ENCODE measurements at places on chromosomes 6 and 20. TPM values are rescaled to one million over a fixed set of nuclear protein-coding genes. Genes with fewer than 3 reads are reported as not detected.

DNA sequence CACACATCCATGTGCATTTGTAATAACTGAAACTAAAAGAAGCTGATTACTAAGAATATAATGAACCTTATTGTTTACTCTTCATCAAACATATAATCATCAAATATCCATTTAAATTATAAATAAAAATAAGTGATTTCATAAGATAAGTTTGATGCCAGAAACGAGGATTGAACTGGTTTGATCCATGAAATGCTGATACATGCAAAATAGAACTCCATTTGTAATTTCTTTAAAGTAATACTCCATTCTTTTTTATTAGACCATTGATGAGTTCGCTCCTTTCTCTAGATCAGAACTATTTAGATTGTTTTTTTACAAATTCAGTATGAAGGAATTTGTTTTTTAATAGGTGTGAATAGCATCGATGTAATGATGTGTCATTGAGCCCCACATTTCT is 57.6 kb downstream of the EYS start:
- no peak for ATAC-seq

GRCh38 chr6:10404107-10404798 is 10.6 kb downstream of the TFAP2A start:
- ATAC-seq, result peak; percentile 93

DNA sequence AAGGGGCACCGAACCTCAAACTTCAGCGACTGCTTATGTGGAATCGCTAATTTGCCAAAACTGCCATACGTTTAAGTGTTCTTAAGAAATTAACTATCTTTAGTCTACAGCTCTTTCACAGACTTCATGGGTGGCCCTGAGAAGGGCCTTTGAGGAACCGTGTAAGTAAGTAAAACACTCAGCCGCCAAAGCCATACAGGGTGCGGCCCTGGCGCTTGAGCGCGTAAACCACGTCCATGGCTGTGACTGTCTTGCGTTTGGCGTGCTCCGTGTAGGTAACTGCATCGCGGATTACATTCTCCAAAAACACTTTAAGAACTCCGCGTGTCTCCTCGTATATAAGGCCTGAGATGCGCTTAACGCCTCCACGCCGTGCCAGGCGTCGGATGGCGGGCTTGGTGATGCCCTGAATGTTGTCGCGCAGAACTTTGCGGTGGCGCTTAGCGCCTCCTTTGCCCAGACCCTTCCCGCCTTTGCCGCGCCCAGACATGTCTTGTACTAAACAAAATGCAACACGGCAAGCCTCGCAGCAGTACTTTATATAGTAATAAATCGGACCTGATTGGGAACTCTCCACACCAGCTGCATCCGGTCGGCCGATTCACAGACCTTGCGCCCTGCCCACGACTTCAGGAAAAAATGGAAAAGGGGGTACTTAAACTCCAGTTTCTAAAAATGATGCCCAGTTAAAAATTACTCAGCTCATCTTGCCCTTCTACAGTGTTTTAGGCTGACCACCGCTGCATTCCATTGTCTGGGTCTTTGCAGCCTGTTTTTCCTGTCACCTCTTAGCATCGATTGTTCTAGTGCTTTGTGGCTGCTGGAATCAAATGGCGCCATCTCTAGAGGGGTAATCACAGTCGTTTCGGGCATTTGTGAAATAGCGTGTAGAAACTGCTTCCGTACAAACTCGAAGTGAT is 38.9 kb downstream of the OR2B2 start:
- ATAC-seq, result peak; percentile 76

DNA sequence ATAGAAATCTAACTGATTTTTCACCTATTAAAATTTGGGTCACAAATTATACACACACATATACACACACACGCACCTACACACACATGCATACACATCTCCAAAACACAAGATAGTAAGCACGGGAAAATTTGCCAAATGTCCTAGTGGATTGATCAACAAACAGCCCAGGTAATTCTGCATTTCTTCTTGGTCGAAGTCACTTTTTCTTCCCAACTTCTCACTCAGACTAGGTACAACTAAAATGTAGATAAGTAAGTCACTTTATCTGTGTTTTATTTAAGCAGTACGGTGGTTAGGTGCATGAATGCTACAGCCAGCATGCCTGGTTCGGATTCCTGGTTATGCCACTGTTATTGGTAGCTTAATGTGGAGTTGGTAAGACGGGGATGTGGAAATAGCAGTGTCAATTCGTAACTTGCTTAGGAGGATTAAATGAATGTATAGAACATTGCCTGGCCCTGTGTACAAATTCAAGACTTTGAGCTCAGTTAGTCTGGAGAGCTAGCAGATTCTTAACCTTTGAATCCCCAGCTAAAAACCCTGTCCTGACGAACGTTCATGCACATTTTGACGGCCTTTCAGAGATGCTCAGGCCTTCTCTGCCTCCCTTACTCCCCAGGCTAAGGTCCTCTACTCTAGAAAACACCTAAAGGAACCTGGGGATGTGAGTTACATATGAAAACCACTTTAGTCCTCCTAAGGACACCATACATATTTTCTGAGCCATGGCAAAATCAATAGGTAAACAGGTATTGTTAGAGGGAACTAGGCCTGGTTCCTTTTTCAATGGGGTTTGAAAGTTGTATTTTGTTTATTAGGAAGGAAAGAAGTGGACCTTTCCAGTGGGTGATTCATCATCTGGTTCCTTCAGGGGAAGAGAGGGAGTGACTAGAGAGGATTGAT is 50.9 kb downstream of the CYP24A1 start:
- no peak for ATAC-seq

GRCh38 chr6:75830959-75831885 is 82.2 kb downstream of the MYO6 start:
- ATAC-seq, result peak; percentile 83

DNA sequence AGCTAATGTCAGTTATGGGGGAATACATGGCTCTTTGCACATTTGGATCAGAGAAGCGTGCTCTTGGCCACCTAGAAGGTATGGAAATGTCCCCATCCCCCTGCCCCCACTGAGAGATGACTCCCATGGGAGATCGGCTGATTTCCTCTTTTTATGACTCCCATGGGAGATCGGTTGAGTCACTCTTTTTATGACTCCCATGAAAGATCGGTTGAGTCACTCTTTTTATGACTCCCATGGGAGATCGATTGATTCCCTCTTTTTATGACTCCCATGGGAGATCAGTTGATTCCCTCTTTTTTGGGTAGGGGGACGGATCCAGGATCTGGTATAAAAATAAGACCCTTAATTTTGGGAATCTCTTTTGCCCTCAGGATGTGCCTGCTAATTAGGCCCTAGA is 10.3 kb upstream of the TAAR9 start:
- no peak for ATAC-seq

DNA sequence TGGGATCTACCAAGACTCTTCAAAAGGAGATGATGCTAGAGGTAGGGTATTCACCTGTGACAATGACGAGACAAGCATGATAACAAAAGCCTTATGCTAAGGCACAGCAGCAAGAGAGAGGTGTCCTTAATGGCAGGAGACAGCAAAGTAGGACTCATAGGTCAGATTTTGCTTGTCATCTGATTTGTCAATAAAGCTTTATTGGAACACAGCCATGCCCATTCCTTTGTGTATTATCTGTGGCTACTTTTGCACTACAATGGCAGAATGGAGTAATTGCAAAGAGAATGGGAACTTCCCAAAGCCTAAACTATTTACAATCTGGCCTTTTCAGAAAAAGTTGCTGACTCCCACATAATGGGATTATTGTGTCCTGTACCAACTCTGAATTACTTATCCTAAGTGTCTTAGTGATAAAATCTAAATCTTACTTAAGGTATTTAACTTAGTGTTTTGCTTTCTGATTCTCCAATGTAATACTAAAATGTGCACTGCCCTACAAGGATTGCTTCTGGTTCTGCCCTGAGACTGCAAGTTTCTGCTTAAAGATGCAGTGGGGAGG is 221.6 kb downstream of the CDC5L start:
- ATAC-seq, result no peak

GRCh38 chr6:83307849-83308248 is 114.7 kb downstream of the RWDD2A start:
- no peak for ATAC-seq

GRCh38 chr6:68947721-68948120 is 312.6 kb downstream of the ADGRB3 start:
- no peak for ATAC-seq

DNA sequence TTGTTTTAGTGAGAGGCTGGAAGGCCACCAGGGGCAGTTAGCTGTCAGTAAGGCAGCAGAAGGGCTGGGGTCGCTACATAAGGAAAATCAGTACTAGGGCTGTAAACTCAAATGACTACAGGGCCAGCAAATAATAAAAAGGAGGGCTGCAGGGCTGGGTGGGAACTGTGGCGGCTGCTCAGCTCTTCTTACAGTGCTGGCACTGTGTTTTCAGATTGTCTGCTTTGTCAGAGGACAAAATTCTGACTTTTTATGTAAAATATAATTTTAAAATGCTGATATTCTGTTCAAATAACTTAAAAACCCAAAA is 23.2 kb downstream of the HLA-A start:
- no peak for ATAC-seq

- no peak for ATAC-seq
These were observed 362.3 kb downstream of the RIMS1 start for GRCh38 chr6:72248621-72249020.

- ATAC-seq, result peak; percentile 47
These were observed 291.1 kb downstream of the GJA1 start for GRCh38 chr6:121726596-121726995.

- ATAC-seq, result no peak
These were observed 7.3 kb downstream of the GHRH start for GRCh38 chr20:37254114-37254878.

GRCh38 chr6:93021235-93021915 is 398.0 kb downstream of the EPHA7 start:
- ATAC-seq, result no peak

DNA sequence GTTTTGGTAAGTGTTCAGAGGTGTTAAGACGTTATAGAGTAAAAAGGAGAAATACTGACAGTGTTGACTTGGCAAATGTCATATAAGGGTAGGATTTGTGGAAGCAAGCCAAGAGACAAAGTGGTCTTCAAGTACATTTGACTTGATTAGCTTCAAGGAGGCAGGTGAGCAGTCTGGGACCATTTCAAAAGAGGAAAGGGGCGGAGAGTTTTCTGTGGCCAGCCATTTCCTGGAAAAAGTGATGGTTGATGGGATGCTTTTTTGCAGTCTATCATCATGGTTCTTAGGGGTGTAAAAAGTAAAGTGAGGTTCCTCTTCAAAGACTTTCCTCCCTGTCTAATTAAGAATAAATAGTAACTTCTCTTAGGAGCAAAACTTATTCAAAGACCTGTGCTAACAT is 28.7 kb downstream of the FKBP1A start:
- ATAC-seq, result no peak

- ATAC-seq, result peak; percentile 54
These were observed 1.4 kb downstream of the RREB1 start for GRCh38 chr6:7108964-7109836.

DNA sequence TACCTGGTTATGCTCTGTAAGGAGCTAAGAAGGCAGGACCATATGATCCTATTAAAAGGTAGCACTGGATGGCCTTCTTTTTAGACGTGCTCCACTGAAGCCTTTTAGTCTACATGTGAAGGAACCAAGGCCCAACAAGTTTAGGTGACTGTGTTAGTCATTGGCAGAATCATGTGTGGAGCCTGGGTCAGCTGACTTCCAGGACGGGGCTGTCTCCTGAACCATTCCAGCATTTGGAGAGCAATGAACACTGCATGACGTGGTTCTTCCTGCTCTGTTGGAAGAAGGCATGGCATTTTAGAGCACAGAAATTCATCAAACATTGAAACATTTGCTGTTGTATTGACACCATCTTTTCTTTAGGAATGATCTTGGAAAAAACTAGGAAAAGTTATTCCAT is 87.8 kb upstream of the TIAM2 start:
- ATAC-seq, result peak; percentile 52

DNA sequence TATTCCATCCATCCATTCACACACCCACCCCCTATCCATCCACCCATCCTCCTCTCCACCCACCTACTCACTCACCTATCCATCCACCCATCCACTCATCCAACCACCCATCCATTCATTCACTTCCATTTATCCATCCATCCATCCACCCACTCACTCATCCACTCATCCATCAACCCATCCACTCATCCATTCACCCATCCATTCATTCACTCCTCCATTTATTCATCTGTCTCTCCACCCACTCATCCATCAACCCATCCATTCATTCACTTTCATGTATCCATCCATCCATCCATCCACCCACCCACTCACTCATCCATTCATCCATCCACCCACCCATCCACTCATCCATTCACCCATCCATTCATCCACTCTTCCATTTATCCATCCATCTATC is 84.1 kb downstream of the SRC start:
- ATAC-seq, result no peak

DNA sequence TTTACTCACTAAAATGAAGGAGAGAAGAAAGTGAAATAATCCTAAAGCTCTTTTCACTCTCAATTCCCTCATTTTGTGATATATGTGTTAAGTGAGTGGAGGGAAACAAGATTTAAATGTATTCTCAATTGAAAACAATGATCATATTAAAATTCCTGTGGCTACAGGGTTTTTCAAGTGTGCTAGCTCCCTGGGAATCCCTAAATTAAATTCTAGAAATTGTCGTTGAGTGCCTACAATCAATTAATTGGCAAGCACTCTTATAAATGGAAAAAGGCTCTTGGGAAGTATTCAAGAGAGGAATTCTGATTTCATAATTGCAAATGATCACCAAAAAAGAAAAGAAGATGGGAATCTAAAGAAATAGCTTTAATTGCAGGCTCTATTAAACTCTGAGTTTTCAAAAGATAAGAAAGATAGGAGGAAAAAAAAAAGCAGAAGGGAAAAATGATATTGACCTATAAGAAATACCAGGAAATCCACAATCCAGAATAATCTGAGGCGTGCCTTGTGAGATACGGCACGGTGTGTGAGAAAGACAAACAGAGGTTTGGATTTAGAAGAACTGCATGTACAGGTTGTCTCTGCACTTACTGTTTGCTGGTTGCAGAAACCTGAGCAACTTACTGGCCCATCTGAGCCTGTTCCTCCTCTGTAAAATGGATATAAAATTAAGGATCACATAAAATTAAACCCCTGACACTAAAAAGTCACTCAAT is 18.3 kb upstream of the MBOAT1 start:
- ATAC-seq, result no peak

DNA sequence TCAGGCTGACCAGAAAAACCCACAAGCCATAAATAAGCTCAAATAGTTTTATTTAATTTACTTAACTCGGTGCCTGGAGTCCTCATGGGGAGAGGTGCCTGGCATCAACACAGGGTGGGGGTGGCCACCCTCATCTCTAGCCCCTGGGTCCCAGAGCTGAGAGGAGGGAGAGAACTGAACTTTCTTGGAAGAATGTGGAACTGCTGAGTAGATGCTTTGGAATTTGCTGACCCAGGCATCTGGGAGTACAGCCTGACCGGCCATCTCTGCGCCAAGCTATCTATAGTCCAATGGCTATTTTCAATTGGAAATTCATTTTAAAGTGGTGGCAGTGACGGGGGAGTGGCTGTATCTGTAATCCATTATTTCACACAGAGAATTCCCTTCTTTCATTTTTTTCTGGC is 104.8 kb downstream of the CDH26 start:
- no peak for ATAC-seq

The WFDC12 gene
- total RNA-seq, result 5.1 TPM

The UNC5CL gene
- total RNA-seq, result 0.56 TPM

The RIN2 gene
- total RNA-seq, result 42.3 TPM

The FOXS1 gene
- total RNA-seq, result 0.40 TPM

The ANKRD66 gene
- total RNA-seq, result not detected

The PRDM13 gene
- total RNA-seq, result not detected

The PERP gene
- total RNA-seq, result 675 TPM

The TREM2 gene
- total RNA-seq, result 1.7 TPM

The POFUT1 gene
- 18.3 TPM for total RNA-seq

The IL17A gene
- total RNA-seq, result not detected

The SLC22A16 gene
- not detected for total RNA-seq

The TSBP1 gene
- not detected for total RNA-seq

The ENPP3 gene
- total RNA-seq, result 0.24 TPM

The ESR1 gene
- total RNA-seq, result 0.80 TPM

The TRIM15 gene
- not detected for total RNA-seq

The TPD52L2 gene
- 90.6 TPM for total RNA-seq
